ENCODE measurements at places on chromosomes 3 and 15.

DNA sequence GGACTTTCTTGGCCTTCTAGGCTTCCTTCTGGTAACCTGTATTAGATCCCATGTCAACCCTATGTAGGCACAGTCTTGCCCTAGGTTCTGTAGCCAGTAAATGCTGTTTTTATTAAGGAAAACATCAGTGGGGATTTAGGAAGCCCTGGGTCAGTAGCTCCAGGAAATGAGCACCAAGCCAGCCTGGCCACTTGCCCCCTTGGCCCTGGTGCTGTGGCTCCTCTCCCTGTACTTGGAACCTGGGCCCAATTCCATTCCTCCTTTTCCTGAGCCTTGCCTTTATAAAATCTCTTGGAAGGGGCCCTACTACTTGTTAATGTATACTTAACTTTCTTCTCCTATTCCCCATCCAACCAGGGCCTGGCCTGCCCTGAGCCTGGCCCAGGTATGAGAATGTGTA lies 243.8 kb upstream of the TPRG1 start:
- DNase-seq, result no peak

DNA sequence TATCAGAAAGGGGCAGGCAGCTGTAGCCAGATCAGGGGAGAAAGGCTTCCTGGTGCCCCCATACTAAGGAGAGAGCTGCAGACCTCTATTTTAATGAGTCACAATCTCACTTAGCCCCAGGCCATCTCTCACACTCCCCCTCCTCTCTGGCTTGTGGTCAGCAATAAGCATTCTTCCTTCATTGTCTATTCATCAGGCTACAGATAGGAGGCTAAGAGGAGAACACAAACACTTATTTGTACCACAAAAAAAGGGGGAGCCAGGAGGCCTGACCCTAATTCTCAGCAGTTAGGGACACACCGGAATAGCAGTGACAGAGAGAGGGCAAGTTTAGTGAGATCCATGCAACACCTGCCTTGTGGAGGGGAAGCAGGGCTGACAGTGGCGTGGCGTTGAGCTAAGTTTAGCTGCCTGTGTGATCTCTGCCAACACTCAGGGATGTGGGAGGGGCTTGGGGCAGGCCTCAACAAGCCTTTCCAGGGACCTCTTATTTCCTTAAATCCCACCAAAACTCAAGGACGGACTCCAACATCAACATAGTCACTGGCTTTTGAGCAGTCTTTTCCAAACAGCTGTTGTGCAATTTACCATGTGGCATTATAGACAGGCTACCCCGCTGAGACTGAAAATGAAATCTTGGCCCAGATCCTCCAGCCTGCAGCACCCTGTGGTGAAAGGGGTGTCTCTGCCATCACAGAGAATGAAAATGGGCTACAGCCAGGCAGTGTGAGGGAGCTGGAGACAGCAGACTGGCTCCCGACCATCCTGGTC lies 191.9 kb upstream of the TSC22D2 start:
- no peak for DNase-seq

- no peak for DNase-seq
Measured at GRCh38 chr3:40088527-40089170, 220.9 kb upstream of the EIF1B start.

- DNase-seq, result no peak
Measured at GRCh38 chr15:65801229-65801805, 9.2 kb upstream of the DENND4A start.

DNA sequence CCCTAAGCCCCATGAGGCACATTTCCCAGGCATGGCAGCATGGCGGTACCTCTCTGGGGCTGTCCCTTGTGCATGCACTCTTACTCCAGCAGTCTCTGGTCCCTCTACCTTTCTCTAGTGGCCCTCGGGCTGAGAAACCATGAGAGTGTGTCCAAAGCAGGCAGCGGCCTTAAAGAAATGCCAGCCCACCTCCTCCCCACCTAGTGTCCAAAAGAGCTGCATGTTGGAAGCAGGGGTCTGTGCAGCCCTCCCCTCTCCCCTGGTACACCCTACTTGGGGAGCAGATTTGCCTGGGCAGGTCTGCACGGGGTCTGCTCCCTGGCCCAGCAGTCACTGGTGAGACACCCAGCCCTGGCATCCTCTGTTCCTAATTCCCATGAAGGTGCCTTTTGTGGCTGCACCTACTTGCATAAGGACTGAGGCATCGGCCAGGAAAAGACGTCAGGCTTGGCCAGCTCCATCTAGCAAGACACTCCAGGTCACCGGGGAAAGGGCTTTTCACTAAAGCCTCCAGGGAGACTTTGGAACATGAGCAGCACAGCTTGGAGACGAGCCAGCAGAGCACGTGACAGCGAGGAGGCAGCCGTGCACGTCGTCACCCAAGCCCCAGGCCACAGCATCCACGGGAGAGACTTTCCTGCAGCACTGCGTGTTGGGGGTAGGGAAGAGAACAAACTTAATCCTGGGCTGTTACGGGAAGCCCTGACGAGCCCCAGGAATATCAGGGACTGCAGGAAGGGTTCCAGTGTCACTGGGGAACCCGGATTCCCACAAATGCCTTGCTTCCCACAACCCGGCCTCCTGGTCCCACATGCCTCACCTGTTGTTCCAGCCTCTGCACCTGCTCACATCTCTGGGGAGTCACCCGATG lies 38.8 kb downstream of the TM2D3 start:
- no peak for DNase-seq

- peak; percentile 14 for DNase-seq
Measured at GRCh38 chr15:59691194-59691805, 2.2 kb upstream of the BNIP2 start.

DNA sequence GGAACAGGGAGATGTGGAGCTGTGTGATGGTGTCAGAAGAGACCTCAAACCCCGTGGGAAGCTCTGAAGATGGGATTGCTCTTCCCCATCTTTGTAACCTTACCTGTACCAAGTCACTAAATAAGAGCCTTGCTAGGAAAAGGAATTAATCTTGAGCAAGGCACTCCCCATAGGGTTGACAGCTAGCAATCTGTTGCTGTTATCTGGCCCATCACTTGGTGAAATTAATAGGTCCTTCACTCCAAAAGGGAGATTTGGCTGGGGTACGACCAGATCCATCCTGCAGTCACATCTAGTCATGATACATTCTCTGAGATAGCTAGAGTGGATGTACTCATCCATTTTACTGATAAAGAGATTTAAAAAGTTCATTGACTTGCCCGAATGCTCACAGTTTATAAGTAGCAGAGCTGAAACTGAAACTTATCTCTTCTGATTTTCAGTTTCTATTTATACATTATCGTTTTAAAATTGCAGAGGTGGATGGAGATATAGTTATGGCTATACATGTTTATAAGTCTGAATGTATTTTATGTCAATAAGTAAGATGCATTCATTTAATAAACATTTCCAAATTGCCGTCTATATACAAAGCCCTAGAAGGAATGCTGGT lies 299.1 kb upstream of the MCTP2 start:
- no peak for DNase-seq

DNA sequence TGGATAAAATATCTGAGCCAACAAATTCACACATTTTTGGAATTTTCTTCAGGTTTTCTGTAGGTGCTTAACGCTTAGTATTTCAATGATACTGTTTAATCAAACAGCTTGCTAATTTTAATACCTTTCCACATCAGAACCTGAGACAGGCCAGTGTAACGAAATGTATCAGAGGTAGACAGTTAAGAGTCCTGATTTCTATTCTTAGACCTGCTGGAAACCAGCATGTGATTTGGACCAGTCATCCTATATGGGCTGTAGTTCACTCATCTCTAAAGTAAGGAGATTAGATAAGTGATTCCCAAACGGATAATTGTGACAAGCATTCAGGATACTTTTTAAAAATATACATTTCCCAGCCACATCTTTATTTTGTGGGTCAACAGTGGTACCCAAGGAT lies 18.4 kb downstream of the ARL6IP5 start:
- no peak for DNase-seq

DNA sequence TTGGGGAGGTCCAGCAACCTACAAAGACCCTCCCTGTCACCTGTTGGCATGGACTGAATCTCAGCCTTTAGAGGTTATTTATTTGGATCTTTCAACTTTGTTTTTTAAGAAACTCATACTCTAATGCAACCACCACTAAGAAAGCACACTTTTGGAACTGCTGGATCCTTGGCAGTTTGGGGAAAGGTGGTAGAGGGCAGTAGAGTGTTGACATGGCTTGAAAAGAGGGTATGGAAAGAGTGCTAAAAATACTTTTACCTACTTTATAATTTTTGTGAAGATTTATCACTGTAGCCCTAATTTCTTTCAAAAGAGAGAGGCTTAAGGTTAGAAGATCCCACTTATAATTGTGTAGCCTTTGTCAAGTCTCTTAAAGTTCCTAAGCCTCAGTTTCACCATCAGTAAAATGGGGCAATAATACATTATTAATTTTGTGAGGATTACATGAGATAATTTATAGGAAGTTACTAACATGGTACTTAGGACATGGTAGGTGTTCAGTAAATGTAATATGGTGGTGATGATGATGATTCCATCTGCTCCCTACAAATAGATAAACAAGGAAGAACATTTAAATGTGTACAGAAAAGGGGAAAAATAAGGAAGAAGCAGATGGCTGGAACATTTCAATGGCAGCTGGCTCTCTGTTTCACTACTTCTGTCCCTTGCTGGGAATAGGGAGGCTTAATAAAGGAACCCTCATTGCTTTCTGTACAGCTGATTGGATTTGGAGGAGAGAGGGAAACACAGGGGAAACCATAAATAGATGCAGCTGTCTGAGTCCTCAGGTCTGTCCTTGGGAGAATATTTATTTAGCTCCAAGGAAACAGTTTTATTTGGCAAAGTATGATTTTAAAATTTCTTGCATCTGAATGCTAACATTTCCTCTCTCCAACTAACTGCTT lies 208.4 kb upstream of the ADAMTS9 start:
- no peak for DNase-seq

- no peak for DNase-seq
Measured at GRCh38 chr3:46922426-46922825, 44.9 kb downstream of the PTH1R start.

DNA sequence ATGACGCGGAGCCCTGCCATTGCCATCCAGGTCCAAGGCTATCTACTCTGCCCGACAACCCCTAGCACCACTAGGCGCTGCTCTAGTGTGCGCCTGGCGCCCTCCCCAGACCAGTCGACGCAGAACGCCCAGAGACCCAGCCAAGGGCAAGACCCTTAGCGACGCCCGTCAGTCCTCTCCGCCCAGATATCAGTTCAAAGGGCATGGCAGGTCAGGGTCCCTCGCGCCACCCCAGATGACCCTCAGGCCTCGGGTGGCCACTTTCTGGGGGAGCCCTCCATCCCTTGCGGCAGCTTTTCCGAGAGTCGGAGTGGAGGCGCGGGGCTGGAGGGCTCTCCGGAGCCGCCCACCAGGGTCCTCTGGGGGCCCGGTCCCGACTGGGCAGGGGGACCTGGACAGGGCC lies 371 bp upstream of the CLSTN2 start:
- no peak for DNase-seq

- no peak for DNase-seq
Measured at GRCh38 chr15:101526021-101526420, 36.5 kb upstream of the PCSK6 start.
